ENCODE measurements at places on chromosomes 12 and 14.

DNA sequence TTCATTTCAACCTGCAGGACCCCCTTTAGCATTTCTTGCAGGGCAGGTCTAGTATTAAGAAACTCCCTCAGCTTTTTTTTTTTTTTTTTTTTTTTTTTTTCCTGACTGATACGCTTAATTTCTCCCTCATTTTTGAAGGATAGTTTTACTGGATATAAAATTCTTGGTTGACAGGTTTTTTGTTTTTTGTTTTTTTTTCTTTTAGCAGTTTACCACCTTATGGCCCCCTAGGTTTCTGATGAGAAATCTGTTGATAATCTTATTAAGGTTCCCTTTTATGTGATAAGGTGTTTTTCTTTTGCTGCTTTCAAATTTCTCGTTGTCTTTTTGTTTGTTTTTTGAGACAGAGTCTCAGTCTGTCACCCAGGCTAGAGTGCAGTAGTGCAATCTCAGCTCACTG lies 66.5 kb downstream of the BORCS5 start:
- DNase-seq = no peak

GRCh38 chr12:54959291-54960018 lies 25.1 kb downstream of the TESPA1 start:
- no peak for DNase-seq

- no peak for DNase-seq
Observed at GRCh38 chr12:128829861-128830504, 6.2 kb upstream of the SLC15A4 start.

GRCh38 chr14:76203086-76204001 lies 51.6 kb downstream of the GPATCH2L start:
- DNase-seq = no peak

- DNase-seq = no peak
Observed at GRCh38 chr14:55702511-55702910, 122.5 kb downstream of the KTN1 start.

DNA sequence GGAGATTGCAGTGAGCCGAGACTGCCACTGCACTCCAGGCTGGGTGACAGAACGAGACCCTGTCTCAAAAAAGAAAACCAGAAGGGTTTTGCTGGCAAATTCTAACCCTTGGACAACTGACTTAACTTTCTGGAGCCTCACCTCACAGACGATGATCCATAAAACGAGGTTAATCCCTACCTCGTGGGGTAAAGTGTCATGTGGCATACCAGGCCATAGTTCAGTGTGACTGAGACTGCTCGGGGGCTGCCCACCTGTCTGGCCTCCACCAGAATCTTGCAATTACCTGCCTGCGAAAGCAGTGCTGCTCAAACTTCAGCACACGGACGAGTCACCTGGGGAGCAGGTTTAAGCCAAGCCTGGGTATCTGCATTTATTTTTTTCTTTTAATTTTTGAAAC lies 26.8 kb downstream of the P2RX4 start:
- DNase-seq = no peak

GRCh38 chr12:67520606-67521005 lies 127.9 kb upstream of the DYRK2 start:
- DNase-seq = no peak

- no peak for DNase-seq
Observed at GRCh38 chr14:88929656-88930436, 105.4 kb downstream of the TTC8 start.

All from activated gamma-delta T cell treated with Interleukin-2 at 50 U/mL for 16 hours (primary cell).